ENCODE measurements at places on chromosomes 16 and 17.

DNA sequence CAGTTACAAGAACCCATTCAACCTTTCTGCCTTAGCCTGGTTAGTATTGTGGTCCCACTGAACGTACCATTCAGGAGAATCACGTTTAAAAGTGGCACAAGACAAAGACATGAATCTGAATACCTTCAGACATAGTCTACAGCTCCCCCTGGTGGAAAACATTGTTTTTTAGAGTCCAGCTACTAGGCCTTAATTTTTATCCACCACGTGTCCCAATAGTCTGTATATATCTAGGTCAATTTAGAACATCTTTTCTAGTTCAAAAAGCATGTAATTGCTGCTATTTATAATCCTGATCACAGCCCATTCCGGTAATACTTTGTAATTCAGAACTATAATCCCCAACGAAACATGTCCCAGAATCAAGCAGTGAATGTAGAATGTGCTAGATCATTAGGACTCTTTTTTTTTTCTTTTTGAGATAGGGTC is 13.7 kb upstream of the GUCY2D start:
- peak; percentile 73 for DNase-seq

DNA sequence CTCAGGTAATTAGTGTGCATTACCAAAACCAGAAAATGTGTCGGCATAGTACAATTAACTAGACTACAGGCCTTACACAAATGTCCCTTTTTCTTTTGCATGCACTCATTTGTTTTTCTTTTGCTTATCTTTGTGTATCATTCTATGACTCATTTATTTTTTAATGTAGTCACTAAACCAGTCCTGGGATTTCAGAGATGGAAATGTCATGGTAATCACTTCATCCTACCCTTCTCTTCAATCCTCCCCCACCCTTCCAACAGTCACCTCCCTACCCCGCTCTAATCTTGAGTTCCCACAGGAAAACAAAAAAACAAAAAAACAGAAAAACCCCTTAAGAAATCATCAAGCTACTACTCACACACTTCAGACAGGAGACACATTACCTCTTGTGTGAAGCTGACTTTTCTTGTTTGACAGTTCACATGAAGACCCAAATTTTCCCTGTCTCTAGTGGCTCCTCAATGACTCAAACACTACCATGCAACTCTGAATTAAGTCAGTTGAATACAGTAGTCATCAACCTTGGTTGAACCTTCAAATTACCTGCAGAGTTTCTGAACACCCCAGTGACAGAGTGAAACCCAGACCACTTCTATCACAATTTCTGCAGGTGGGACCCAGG is 242.4 kb upstream of the SALL1 start:
- DNase-seq: peak; percentile 27

DNA sequence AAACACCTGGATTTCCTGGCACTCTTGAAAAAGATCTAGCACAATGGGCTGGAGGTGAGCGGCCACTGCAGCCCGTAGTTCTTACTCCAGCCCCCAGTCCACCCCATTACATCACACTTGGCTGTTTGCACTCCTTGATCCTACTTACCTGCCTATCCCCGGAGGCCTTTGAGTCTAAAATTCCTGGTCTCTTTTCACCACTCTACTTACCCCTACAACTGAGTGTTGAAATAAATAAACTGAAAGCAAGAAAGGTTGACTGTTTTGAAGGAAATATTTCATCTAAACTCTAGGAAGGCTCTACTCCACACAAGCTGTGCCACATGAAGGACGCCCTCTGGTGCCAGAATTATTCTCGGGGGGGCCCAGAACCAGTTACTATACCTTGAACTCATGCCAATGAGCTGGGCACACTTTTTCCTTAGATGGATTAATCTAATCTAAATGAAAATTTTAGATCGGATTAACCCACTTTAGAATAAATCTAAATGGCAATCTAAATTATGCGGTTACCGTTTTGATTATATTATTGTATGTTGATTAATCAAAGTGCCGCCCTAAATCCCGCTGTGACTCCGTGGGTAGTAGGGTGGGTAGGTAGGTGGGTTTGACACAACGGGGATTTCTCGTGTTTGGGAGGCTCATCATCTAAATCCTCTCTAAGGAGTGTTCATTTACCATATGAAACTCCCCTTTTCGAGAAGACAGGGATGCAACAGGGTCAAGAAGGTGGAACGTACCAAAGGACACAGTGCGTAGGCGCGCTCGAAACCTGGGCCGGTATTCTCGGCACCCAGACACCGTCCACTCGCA is 651 bp upstream of the EIF1 start:
- DNase-seq: no peak

- peak; percentile 44 for DNase-seq
Observed at GRCh38 chr16:19130852-19131824, 17.4 kb downstream of the ITPRIPL2 start.

- no peak for DNase-seq
Observed at GRCh38 chr16:1958715-1959268, 546 bp upstream of the NDUFB10 start.

DNA sequence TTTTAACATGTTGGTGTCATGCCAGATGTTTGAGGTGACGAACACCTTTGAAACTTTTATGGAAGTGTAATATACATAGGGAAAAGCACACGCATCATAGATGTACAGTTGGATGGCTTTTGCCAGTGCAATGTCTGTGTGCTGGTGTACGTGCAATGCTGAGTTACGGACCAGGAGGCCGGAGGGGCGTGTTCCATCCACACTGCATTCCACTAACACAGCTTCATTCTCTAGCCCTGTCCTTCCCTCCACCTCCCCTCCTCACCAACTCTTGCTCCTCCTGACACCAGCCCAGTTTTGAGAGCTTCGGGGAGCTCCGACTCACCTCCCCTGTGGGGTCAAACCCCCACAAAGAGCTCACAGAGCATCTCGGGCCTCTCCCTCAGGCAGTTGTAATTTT is 358.8 kb downstream of the C16orf95 start:
- no peak for DNase-seq

DNA sequence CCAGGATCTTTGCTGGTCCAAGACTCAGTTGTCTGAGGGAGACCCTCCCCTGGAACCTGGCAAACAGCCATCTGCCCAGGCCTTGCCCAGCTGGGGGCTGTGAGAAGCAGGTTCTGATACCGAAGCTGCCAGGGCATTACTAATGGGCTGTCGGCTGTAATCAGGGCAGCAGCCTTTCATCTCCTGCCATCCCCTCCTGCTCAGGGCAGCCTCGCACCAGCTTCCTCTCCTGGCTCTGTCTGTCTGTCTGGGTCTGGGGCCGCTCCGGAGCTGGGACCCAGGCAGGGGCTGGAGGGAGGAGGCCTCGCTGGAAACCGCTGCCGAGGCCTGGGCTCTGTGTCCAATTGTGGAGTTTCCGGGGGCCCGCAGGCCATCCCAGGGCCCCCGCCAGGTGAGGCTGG is 21.6 kb upstream of the BRD7 start:
- DNase-seq: no peak

- DNase-seq: no peak
Observed at GRCh38 chr17:3964203-3965117, at the start of gene ATP2A3. Gene ATP2A3 (minus strand): TSS chr17:3964437. CDS start chr17:3964291, 146 bp downstream.

- DNase-seq: no peak
Observed at GRCh38 chr17:19904924-19905323, 37.2 kb upstream of the ULK2 start.

GRCh38 chr17:4939546-4939795 is 375 bp downstream of the SLC25A11 start:
- DNase-seq: no peak

DNA sequence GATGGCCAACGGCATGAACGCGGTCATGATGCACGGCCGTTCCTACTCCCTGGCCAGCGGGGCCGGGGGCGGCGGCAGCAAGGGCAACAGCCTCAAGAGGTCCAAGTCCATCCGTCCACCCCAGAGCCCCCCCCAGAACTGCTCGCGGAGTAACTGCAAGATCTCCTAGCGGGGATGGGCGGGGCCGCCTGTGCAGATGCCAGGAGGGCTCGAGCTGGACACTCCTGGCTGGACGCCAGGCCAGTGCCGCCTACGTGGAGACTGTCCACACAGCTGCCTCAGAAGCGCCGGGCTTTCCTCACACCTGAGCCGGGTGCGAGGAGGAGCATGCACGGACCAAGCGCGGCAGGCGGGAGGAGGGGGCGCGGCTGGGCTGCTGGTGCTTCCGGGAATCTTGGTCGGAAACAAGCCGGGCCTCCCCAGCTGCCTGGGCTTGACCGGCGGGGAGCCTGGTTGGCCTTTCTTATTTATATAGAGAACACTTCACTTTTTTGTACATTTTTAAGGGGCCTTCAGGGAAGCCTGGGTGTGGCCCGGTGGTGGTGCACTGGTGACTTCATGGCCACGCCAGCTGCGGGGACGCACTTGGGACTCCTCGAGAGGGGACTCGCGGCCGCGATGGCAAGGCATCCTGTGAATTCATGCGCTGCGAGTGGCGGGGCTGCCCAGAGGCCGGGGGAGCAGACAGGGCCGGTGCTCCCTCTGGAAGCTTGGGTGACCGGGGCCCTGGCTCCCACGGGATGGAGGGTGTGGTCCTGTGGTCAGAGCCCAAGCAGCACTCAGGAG is 3.1 kb upstream of the WFIKKN1 start:
- no peak for DNase-seq

- no peak for DNase-seq
Observed at GRCh38 chr16:84120023-84120422, 3.3 kb upstream of the MBTPS1 start.

- DNase-seq: no peak
Observed at GRCh38 chr17:14306596-14306995, 5.7 kb downstream of the HS3ST3B1 start.

GRCh38 chr16:30567160-30567990 is 4.1 kb downstream of the ZNF688 start:
- no peak for DNase-seq

DNA sequence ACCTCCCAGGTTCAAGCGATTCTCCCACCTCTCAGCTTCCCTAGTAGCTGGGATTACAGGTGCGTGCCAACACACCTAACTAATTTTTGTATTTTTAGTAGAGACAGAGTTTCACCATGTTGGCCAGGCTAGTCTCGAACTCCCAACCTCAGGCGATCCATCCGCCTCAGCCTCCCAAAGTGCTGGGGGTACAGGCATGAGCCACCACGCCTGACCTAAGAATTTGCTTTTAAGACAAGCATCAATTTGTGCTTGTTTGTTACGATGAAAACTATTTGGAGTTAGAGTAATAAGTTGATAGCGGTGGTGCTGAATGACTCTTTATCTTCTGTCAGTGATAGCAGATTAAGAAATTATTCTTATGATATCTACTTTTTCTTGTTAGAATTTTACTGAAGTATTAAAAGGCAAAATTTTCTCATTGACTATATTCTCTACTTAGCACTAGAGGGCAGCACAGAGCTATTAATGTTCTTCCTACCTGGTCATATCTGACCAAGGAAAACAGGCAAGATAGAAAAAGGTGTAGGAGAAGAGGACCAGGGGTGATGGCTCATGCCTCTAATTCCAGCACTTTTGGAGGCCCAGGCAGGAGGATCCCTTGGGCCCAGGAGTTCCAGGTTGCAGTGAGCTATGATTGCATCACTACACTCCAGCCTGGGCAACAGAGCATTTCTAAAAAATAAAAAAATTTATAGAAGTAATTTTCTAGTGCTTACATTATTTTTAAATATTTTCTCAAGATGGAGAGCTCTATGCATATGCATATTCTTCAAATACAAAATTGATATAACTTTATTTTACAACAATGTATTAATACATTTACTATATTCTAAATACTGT is 24.5 kb downstream of the STXBP4 start:
- DNase-seq: peak; percentile 7

GRCh38 chr16:75471723-75472633 is 7.5 kb upstream of the TMEM170A start:
- DNase-seq: peak; percentile 87

- DNase-seq: no peak
Observed at GRCh38 chr17:49896222-49896621, 48.4 kb upstream of the TAC4 start.

DNA sequence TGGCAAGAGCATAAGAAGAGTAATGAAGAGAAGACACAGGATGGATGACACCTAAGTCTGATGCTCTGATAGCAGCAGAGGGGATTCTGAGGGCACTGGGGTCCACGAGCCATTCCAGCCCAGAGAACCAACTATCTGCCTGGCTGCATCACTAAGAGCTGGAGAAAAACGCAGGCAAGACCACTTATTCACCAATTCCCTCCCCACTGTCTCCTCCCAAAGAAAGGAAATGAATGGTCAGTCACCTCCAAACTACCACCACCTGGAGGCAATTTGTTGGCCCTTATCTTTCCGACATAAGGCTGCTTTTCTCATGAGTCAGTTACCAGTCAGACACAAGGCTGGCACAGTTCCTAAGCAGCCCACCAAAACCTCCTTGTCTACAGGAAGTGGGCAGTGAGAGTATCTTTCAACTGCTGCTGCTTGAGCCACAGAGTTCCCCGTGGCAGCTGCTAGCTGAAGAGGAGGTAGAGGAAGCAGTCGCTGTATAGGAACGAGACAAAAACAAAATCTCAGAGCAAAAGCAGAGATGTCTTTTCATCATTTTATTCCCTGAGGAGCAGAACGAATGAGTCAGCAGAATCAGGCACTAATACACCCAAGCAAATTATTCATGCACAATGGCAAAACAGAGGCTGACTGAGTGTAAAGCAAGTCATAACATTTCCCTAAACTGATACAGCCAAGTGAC is 111.1 kb downstream of the SMG6 start:
- peak; percentile 71 for DNase-seq

GRCh38 chr16:73047536-73048291 is at the start of gene ZFHX3:
Gene ZFHX3 (minus strand): TSS chr16:73048128. CDS start chr16:72960145, 87,983 bp downstream.
- DNase-seq: no peak

GRCh38 chr17:3602499-3602898 is 6.7 kb downstream of the TRPV1 start:
- no peak for DNase-seq

DNA sequence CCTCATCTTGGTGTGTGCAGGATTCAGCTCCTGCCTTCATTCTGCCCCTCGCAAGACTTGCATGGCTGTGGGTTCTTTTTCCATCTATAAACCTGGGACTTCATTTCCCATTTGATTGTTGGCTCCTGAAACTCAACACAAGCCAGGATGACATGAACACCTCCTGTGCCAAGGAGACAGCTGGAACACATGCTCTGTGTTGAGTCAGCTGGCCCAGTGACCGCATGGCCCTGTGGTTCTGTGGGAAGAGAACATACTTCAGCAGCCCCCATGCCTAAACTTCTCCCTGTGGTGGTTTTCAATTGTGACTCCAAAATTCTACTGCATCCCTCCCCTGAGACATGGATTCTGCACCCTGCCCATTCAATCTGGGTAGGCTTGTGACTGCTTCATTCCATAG is 57.9 kb upstream of the FOXF1 start:
- no peak for DNase-seq

- DNase-seq: no peak
Observed at GRCh38 chr16:87107201-87107600, 210.0 kb downstream of the C16orf95 start.

DNA sequence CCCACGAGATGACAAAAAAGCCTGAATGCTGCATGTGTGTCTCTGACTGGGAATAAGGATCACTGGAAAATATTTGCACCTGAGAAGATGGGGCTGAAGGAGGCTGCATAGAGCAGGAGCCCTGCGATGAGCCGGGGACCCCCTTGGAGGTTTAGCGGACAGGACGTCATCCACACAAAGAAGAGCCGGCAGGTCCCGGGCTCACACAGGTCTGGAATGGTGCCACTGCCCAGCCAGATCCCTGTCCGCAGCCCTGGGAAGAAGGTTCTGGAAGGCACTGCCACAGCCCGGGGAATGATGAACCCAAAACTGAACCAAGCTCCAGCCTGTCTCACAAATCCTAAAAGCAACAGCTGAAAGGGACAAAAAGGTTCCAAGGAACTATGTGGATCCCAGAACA is 101.8 kb downstream of the ANKRD11 start:
- DNase-seq: no peak

All from hepatic stellate cell (primary cell).